ENCODE measurements at places on chromosomes 1 and 21. TPM values are rescaled to one million over a fixed set of nuclear protein-coding genes. Genes with fewer than 3 reads are reported as not detected.

Gene IRF6
- total RNA-seq: 0.82 TPM

DNA sequence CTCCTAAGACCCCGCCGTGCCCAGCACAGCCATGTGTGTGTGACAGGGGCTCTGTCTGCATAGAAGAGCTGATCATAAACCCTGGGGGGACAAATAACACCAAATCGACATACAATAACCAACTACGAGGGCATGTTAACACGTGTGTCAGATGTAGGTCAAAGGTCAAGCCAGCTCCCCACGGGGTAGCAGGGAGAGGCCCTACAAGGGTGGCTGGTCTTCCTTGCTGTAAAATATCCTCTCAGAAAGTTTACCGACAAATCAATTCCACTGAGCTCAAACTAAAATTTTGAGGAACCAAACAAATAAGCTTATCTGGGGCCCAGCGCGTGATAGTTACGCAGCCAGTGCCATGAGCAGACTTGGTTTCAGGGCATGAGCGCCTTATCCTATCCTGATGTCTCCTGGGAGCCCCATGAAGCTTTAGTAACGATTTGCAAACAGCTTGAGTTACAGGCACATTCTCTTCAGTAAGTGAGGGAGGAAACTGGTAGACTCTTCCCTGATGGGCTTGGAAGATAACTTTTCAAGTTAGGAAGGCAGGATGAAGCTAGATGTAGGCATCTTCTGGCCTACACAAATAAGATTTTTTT, 2.7 kb upstream of the TMPRSS3 start:
- no peak for DNase-seq

Gene ESRRG
- total RNA-seq: 0.44 TPM

- DNase-seq: no peak
These were observed 89.5 kb downstream of the DENND1B start for GRCh38 chr1:197685785-197686184.

Gene PCNX2
- 5.5 TPM for total RNA-seq

- DNase-seq: no peak
These were observed 277.4 kb downstream of the ZNF648 start for GRCh38 chr1:181784039-181784683.

Gene NBPF6
- total RNA-seq: not detected

DNA sequence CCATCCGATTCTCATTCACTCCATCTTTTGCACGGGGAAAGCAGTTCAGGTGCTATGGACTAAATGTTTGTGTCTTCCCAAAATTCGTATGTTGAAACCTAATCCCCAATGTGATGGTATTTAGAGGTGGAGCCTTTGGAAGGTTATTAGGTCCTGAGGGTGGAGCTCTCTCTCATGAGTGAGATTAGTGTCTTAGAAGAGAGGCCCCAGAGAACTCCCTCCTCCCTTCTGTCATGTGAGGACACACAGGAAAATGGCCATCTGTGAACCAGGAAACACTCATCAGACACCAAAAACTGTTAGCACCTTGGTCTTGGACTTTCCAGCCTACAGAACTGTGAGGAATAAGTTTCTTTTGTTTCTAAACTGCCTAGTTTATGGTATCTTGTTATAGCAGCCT, 15.8 kb upstream of the CCDC190 start:
- DNase-seq: no peak

DNA sequence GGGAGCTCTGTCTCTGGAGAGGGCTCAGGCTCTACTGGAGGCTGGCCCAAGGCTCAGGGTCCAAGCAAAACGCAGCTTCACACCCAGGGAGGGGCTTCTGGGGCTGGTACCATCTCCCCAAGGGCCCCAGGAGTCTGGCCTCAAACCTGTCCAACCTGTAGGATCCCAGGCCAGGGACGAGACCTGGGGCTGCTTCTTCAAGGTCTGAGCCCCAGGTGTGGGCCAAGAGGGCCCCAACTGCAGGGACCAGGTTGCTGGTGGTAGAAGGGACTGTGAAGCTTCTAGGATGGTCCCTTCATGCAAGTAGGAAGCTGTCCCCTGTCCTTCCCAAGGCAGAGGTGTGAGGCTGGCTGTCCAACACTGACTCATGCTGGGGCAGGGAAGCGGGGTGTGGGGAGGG, 7.8 kb upstream of the MMEL1 start:
- no peak for DNase-seq

DNA sequence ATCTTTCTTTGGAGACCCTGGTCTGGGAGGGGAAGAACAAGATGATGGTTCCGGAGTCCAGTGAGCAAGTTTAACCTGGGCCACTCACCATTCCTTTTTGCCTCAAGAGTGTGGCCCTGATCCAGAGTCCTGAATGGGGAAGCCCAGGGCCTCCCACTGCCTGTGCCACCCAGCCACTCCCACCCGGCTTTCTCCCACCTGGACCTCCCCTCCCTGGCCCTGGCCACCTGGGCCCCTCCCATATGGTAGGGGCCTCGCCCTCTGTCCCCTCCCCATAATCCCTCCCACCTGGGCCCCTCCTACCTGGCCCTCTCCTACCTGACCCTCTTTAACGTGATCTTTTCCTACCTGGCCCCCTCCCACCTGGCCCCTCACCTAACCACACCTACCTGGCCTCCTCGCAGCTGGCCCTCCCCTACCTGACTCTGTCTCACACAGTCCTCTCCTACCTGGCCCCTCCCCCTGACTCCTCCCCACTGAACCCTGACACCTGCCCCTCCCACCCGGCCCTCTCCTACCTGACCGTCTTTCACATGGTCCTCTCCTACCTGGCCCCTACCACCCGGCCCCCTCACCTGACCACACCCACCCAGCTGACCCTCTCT, 220.7 kb upstream of the VAMP3 start:
- DNase-seq: no peak

GRCh38 chr1:48107516-48107915, 110.3 kb upstream of the TRABD2B start:
- no peak for DNase-seq

- DNase-seq: no peak
These were observed at the start of gene KRTAP12-3 for GRCh38 chr21:44657635-44658540. Gene KRTAP12-3, plus strand, starts transcription at chr21:44657932. Its CDS starts 48 bp downstream, at chr21:44657980.

DNA sequence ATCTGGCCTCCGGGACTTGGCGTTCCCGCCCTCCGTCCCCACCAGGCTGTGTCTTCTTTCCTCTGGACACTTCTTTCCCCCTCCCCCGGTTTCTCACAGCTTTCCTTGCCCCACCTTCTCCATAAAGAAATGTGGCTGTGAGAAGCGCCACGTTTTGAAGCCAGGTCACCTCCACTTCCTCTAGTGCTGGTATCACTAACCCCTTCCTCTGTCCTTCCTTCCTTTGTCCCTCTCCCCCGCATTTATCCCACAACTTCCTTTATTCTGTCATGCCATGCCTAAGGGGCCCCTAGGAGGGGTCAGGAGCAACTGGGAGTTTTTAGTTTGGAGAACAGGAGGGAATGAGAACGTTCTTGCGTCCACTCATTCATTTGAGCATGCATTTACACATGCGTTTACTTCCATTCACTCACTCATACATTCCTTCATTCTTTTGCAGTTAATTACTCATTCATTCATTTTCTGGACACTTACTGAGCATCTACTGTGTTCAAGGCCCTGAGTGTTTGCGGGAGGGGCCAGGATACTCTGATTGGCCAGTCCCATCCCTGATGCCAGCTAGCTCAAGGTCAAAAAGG, 5.0 kb upstream of the ACOT11 start:
- DNase-seq: no peak

GRCh38 chr1:85332575-85332974, 56.1 kb upstream of the BCL10 start:
- no peak for DNase-seq

Gene ELF3
- 0.58 TPM for total RNA-seq

GRCh38 chr1:235502601-235503402, 1.4 kb downstream of the B3GALNT2 start:
- no peak for DNase-seq

DNA sequence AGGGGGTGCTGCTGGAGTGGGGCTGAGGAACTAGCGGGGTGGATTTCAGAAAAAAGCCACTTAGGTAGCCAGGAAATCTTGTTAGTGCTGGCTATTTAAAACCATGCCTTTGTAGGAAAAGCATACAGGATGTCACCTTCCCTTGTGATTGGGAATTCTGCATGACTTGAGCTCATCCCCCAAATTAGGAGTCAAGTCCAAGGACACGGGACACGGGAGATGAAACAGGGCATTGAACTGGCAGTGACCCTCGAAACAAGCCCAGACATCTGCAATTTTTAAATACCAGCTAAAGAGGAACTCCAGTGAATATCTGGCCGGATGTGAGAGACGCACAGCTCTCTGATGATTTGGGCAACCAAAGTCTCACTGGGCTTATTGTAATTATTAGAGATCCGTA, 32.8 kb downstream of the C2CD2 start:
- DNase-seq: no peak

Gene DNAI4
- total RNA-seq: 2.2 TPM

Gene TMPRSS15
- total RNA-seq: not detected

- no peak for DNase-seq
These were observed 539 bp downstream of the ATP8B2 start for GRCh38 chr1:154325583-154326545.

Gene TRIM63
- not detected for total RNA-seq

GRCh38 chr1:162716123-162716522, 74.4 kb upstream of the HSD17B7 start:
- DNase-seq: no peak

DNA sequence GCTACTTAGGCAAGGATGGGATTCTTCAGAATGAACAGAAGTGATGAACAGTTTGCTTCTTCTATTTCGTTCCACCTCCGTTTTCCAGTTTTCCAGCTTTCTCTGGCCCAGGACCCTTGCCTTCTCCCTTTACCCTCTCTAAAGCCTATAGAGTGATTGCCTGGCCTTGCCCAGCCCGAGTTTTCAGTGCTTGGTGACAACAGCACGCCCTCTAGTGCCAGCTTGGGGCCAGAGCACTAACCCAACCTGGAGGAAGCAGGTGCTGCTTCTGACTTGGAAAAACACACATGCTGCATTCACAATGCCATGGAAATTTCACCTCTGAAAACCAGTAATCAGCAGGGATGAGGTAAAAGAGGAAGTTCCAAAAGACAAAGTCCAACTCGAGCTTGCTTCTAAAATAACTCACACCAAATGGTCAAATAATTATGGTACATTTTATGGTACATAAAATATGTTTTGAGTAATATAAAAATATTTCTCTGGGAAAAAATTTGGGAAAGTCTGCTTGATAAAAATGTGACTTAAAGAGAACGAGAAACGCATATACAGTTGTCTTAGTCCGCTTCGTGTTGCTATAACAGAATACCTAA, 26.1 kb downstream of the UBE2T start:
- DNase-seq: peak; percentile 60

Gene CR1
- not detected for total RNA-seq

GRCh38 chr1:177255411-177255810, 84.7 kb downstream of the BRINP2 start:
- DNase-seq: no peak

DNA sequence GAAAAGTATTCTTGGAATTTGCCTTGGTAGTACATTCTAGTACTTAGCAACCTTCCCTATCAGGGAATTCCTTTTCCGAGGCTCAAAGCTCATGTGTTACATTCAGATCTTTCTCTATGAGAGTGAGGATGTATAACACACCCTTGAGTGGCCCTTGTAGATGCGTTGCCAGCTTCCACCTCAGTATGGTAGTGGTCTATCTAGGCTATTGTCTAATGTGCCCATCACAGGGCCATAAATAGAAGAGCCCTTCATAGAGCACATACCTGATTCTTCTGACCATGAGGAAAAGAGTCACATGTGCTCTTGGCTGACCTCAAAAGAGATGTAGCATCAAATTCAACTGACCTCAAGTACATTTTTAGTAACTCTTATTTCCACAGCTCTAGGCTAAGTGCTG, 14.0 kb upstream of the ZC3H11B start:
- DNase-seq: no peak

DNA sequence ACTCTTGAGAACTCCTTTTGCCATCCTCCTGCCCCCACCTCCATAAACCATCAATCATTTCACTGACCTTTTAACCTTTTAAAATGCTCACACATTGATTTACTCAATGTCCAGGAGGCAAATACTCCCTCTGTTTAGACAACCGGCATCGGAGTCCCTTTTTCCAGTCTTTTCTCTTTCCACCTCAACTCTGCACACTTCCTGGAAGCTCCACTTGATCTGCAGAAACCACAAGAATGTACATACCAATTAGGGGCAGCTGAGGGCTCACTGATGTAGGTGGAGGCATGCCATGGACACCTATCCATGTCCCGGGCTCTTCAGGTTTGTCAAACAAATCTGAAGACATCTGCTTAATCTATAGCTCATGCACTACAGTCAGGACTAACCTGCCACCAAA, 5.3 kb upstream of the AMIGO1 start:
- no peak for DNase-seq

- DNase-seq: no peak
These were observed 71.2 kb downstream of the KCNJ15 start for GRCh38 chr21:38327984-38328383.

- DNase-seq: no peak
These were observed 294.6 kb downstream of the TTLL7 start for GRCh38 chr1:83704350-83704749.

Gene IL20
- total RNA-seq: not detected

Gene UBL4B
- not detected for total RNA-seq

Gene SOX13
- total RNA-seq: 11.2 TPM

DNA sequence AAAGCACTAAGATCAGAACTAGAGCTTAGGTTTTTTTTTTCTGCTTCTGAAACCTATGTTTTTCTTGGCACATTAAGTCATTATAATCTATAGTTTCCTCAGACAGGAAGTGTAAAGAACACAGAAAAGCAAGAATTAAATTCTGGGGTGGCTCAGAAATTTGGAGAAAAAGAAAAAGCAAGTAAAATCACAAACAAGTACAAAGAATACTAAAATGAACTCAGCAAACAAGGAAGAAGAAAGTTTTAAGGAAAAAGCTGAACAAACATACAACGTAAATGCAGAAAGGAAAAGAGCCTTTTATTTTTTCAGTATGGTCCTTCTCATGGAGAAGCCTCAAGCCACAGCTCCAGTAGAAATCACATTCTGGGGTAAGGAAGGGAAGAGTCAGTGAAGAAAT, 8.6 kb upstream of the CNN3 start:
- DNase-seq: no peak

GRCh38 chr1:234825498-234826165, 215.7 kb upstream of the IRF2BP2 start:
- no peak for DNase-seq

GRCh38 chr1:49050041-49050440, 273.4 kb upstream of the BEND5 start:
- DNase-seq: no peak

GRCh38 chr1:34529935-34530859, 224.7 kb upstream of the GJB5 start:
- DNase-seq: no peak

GRCh38 chr1:152697701-152698600, at the start of gene LCE2A:
Gene LCE2A, plus strand, starts transcription at chr1:152698345. Its CDS starts 557 bp downstream, at chr1:152698902.
- DNase-seq: no peak

Gene SIPA1L2
- total RNA-seq: 60.3 TPM
